RWPE2 (cell line): ENCODE measurements at places on chromosomes 6 and 20.
A peak's percentile ranks its signal among the peaks of the same experiment; 100 is the strongest.

GRCh38 chr6:129748212-129748900 is 38.4 kb upstream of the ARHGAP18 start:
- DNase-seq, result peak; percentile 88
- H3K27ac ChIP-seq, result peak overlapping the region; percentile 100
- no peak overlapping the region for H3K4me3 ChIP-seq
- H3K36me3 ChIP-seq, result no peaks in the 10 kb centered on the region
- H3K4me1 ChIP-seq, result peaks cover 68% of the 10 kb centered on the region
- H3K27me3 ChIP-seq, result no peaks in the 10 kb centered on the region

DNA sequence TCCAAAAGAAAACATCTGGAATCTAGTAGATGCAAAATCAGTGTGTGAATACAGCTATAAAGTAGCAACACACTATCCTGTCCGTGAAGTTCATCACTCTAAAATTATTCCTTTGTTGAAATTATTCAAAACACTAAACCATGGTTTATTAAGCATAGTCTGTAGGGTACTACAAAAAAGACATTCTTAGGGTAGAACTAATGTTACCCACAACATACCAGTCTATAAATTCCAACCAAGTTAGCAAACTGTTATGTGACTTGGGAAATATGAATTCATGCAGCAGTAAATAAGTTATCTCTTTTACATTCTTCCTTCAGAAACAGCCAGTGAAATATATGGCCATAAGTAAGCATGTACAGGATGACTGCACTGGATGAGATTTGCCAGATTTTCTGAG is 580.3 kb upstream of the ADGRB3 start:
- no peak overlapping the region for H3K27ac ChIP-seq
- no peak for DNase-seq
- H3K4me3 ChIP-seq, result no peak overlapping the region

DNA sequence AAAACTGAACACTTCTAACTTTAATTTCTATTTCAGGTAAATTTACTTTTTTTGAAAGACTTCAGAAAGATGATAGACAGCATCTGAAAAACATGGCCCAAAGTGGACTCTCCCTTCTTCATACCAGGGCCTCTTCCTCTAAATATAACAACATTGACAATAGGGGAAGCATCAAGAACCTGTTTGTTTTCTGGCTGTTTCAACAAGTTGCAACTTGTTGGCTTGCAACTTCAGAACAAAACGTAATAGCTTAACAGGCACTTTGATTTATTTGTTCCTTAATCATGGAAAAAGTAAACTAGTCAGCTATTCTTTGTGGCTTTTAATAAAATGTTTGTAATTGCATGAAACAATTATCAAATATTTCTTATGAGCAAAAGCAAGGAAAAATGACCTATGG is 34.3 kb downstream of the RGS17 start:
- H3K27me3 ChIP-seq, result no peaks in the 10 kb centered on the region
- H3K27ac ChIP-seq, result peak overlapping the region; percentile 15
- H3K4me1 ChIP-seq, result peaks cover 40% of the 10 kb centered on the region
- DNase-seq, result no peak

GRCh38 chr6:39312912-39313525 is 1.2 kb downstream of the KCNK17 start:
- no peak overlapping the region for H3K4me3 ChIP-seq
- H3K4me1 ChIP-seq, result no peaks in the 10 kb centered on the region
- H3K36me3 ChIP-seq, result no peaks in the 10 kb centered on the region

- no peaks in the 10 kb centered on the region for H3K27me3 ChIP-seq
- DNase-seq, result no peak
- H3K4me1 ChIP-seq, result no peaks in the 10 kb centered on the region
- no peak overlapping the region for H3K27ac ChIP-seq
- no peaks in the 10 kb centered on the region for H3K36me3 ChIP-seq
Measured at GRCh38 chr20:4283016-4283415, 267.7 kb upstream of the RNF24 start.

DNA sequence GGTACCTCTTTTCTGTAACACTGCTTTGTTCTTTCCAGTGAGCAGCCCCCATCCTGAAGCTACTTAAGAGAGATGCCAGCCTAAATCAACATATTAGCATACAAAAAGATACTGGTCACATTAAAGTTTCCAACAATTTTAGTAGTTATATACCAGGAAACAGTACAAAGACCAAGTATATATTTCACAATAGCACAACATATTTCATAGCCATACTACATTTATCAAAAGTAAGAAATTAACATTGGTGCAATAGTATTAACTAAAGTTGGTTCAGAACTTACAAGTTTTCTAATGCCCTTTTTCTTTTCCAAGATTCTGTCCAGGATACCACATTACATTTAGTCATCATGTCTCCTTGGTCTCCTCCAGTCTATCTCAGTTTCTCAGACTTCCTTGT is 641.0 kb upstream of the GJE1 start:
- H3K4me3 ChIP-seq, result no peak overlapping the region
- no peak overlapping the region for H3K27ac ChIP-seq
- peaks cover 6% of the 10 kb centered on the region for H3K4me1 ChIP-seq
- no peaks in the 10 kb centered on the region for H3K36me3 ChIP-seq
- no peaks in the 10 kb centered on the region for H3K27me3 ChIP-seq

DNA sequence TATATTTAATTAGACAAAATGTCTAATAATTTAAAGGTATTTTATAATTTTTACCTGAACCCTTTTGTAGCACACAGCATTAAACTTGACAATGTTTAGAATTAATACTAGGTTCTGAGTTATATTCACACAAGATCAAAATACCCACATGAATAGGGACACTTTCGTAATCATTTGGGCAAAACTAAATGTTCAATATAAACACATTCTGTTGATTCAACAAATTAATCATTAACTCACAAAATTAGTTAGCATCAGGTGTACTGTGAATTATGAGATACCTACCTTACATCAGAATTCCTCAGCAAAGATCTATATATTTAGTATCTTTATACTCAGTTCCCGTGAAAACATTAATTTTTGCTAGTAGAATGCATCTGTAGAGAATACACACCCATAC is 481.5 kb upstream of the MANEA start:
- peak overlapping the region; percentile 95 for H3K27ac ChIP-seq
- no peak overlapping the region for H3K4me3 ChIP-seq

- peaks cover 14% of the 10 kb centered on the region for H3K4me1 ChIP-seq
- no peaks in the 10 kb centered on the region for H3K36me3 ChIP-seq
- peaks cover 5% of the 10 kb centered on the region for H3K27me3 ChIP-seq
Measured at GRCh38 chr6:211871-212497, 80.3 kb upstream of the DUSP22 start.

DNA sequence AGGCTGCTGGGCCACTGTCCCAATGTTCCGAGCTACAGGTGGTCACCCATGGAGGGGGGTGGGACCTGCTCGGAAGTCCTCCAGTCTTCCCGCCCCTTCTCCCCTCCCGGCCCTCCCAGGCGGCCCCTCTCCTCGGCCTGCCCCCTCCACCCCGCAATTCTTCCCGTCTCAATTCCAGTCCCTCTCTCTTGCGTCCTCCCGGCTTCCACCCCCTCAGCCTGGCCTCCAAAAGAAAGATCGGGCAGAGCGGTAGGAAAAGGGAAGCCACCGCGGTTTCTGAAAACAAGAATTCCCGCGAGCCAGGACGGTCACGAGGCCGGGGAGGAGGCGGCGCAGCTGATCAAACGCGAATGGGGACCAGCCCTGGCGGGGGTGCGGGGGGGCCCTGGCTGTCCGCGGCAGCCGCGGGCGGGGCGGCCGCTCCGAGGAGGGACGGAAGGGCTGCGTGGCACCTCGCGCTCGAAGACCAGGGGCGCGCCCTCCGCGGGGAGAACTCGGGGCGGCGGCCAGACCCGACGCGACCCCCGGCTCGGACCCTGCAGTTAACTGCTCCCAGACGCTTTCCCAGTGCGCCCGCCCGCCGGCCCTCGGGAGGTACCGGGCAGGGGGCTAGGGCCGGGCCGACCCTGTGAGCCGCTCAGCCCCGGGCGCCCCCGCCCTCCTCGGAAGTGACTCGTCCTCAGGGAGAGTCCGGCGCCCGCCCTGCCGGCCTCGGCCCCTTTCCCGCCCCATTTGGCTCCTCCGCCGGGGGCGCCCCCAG is 1.0 kb downstream of the PXDC1 start:
- DNase-seq, result no peak
- peaks cover 15% of the 10 kb centered on the region for H3K4me1 ChIP-seq
- H3K27me3 ChIP-seq, result no peaks in the 10 kb centered on the region
- peaks cover 13% of the 10 kb centered on the region for H3K36me3 ChIP-seq

DNA sequence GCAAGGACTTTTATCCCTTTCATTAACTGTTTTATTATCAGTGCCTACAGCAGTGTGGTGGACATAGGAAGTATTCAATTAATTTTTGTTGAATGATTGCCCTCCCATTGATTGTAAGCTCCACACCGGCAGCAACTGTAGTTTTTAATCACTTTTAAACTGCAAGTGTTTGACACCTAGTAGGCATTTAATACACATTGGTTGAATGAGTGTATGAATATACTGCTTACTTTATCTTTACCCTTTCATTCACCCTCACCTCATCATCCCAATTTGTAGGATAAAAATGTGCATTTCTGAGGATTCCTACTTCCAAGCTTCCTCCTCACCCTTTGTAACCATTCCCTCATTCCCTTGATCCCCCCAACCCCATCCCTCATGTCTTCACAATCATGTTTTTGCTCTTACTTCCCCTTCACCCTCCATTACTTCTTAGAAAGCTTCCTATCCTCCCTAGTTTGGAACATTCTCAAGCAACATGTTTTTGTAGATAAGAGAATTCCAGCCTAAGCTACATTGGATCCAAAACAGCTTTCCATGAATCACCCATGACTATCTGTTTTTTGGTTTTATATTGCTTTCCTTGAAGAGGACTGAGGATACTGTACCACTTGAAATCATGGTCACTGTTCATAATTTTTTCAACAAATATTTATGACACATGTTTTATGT is 955 bp upstream of the SLC26A8 start:
- no peak overlapping the region for H3K4me3 ChIP-seq
- no peak overlapping the region for H3K27ac ChIP-seq
- no peaks in the 10 kb centered on the region; the same call in 1 of the 2 replicates for H3K36me3 ChIP-seq
- H3K4me1 ChIP-seq, result peaks cover 11% of the 10 kb centered on the region
- DNase-seq, result no peak
- no peaks in the 10 kb centered on the region for H3K27me3 ChIP-seq

DNA sequence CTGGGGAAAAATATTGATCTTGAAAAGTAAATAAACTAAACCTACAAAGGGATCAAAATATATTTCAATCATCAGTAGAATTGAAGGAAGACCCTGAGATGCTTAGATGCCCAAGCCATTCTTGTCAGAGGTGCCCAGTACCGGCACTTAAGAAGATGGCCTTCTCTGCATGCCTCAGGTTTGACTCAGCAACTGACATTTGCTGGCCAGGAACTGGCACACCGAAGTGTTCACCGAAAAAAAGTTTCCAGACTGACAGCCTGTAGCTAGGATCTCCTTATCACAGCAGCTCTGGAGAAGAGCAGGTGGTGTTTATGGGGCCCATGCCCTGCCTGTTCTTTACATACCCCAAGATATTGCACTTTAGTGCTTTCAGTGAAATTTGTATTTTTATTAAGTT is 203.2 kb downstream of the MOXD1 start:
- H3K27me3 ChIP-seq, result no peaks in the 10 kb centered on the region
- no peak overlapping the region for H3K4me3 ChIP-seq

GRCh38 chr20:63839620-63840019 is 8.6 kb upstream of the ZBTB46 start:
- peaks cover 12% of the 10 kb centered on the region for H3K27me3 ChIP-seq
- no peaks in the 10 kb centered on the region for H3K36me3 ChIP-seq
- peaks cover 1% of the 10 kb centered on the region for H3K4me1 ChIP-seq
- DNase-seq, result no peak
- no peak overlapping the region for H3K4me3 ChIP-seq
- H3K27ac ChIP-seq, result no peak overlapping the region

DNA sequence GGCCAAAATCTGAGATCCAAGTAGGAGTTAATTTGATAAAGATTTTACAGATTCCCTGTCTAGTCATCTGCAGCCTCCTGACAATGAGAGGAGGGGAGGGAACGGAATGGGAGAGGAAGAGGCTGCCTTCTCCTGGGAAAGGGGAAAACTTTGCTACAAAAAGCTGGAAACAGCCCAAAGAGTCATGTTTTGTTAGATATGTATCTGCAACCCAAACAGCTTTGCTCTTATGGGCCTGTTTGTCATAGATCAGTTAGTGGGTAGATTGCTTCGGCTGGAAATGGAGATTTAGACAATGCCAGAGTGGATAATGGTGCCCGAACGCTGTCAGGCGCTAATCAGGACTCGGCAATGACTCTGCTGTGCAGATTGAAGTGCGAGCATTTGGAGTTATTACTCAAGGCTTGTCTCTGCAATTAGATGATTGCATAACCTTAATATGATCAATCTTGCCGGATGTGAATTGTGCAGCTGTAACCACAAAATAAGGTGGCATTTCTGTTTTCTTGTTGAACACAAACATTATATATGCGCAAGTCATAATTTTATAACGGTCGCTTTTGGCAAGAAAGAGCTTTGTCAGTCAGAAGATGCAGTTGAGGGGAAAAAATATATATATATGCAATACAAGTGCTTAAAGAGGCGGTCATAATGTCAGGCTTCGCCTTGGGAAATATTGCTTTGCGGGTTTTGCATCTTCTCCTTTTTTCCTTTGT is 92.4 kb upstream of the MAFB start:
- H3K36me3 ChIP-seq, result no peaks in the 10 kb centered on the region
- H3K4me3 ChIP-seq, result no peak overlapping the region
- H3K4me1 ChIP-seq, result no peaks in the 10 kb centered on the region

- peak overlapping the region; percentile 69 for H3K27ac ChIP-seq
- no peaks in the 10 kb centered on the region for H3K27me3 ChIP-seq
- peak overlapping the region; percentile 34 for H3K4me3 ChIP-seq
- no peaks in the 10 kb centered on the region for H3K36me3 ChIP-seq
- peaks cover 16% of the 10 kb centered on the region for H3K4me1 ChIP-seq
- no peak for DNase-seq
Measured at GRCh38 chr6:26240157-26241032, 124.6 kb upstream of the BTN3A2 start.

DNA sequence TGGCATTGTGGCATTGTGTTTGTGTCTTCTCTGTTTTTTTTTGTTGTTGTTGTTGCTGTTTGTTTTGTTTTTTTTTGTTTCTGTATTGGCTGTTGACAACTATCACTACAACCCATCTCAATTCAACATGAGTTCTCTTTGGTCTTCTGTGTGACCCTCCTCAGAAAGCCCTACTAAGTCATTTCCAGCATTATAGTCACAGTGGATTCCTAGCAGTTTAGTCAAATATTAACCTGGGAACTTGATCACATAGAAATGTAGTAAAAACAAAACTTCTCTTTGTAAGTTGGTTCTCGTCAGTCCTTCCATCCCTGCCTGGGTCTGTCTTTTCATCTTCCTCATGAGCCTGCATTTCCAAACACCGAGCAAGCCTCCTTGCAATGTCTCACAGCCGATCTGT is 16.8 kb downstream of the SLC17A2 start:
- no peak overlapping the region for H3K4me3 ChIP-seq
- H3K4me1 ChIP-seq, result no peaks in the 10 kb centered on the region
- no peak overlapping the region for H3K27ac ChIP-seq
- no peaks in the 10 kb centered on the region for H3K27me3 ChIP-seq
- no peak for DNase-seq

- no peak overlapping the region for H3K27ac ChIP-seq
- H3K27me3 ChIP-seq, result no peaks in the 10 kb centered on the region
- H3K36me3 ChIP-seq, result no peaks in the 10 kb centered on the region
- no peak for DNase-seq
Measured at GRCh38 chr6:146984251-146984924, 219.8 kb upstream of the STXBP5 start.

GRCh38 chr6:136566007-136566487 is 15.8 kb upstream of the MAP7 start:
- H3K27me3 ChIP-seq, result no peaks in the 10 kb centered on the region
- DNase-seq, result no peak
- peaks cover 14% of the 10 kb centered on the region for H3K4me1 ChIP-seq
- H3K36me3 ChIP-seq, result no peaks in the 10 kb centered on the region
